ENCODE measurements at places on chromosomes 6 and 20.

GRCh38 chr6:132369526-132369925 lies 31.7 kb downstream of the MOXD1 start:
- no peak for DNase-seq

- peak; percentile 57 for DNase-seq
Observed at GRCh38 chr6:138007014-138007472, 100.2 kb downstream of the PERP start.

DNA sequence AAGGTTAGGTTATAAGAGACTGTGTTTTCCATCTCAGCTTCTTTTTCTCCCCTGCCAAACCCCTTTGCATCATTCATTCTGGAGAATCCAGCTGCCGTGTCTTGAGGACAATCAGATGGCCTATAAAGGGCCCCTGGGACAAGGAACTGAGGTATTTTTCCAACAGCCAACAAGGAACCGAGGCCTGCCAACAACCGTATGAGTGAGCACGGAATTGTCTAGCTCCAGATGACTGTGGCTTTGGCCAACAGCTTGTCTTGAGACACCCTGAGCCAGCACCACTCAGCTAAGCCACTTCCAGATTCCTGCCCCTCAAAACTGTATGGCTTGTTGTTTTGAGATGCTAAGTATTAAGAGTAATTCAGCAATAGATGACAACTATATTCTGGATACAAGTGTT lies 433.7 kb upstream of the HSF2 start:
- no peak for DNase-seq

DNA sequence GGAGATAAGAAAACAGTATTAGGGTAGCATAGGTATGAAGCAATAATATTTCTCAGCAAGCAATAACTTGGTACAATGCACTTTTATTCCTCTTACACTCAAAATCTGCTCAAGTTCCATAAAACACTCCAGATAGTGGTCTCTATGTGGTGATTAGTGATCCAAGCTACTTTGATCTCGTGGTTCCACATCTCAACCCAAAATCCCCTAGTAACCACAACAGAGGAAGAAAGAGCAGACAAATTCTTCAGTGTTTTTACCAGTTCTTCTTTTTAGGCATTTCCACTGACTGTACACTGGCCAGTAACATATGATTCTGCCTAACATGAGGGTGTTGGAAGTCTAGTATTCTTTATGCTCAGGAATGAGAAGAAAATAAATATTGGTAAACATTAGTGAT lies 309.0 kb upstream of the PTCHD4 start:
- DNase-seq, result no peak

GRCh38 chr6:111211411-111212030 lies 124.2 kb downstream of the SLC16A10 start:
- no peak for DNase-seq

DNA sequence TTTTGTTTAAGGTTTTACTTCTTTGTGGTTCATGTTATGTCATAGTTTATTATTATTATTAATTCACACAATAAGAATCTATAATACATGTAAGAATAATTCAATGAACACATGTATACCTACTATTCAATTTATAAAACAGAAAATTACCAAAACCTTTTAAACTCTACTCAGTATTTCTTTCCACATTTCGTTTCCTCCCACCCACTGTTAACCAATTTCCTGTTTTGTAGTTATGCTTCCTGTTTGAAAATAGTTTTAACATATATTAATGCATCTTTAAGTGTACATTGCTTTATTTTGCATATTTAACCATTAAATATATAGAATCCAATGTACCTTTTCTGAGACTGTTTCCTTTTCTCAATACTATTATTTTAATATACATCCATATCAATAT lies 397.9 kb upstream of the SPTLC3 start:
- DNase-seq, result no peak

DNA sequence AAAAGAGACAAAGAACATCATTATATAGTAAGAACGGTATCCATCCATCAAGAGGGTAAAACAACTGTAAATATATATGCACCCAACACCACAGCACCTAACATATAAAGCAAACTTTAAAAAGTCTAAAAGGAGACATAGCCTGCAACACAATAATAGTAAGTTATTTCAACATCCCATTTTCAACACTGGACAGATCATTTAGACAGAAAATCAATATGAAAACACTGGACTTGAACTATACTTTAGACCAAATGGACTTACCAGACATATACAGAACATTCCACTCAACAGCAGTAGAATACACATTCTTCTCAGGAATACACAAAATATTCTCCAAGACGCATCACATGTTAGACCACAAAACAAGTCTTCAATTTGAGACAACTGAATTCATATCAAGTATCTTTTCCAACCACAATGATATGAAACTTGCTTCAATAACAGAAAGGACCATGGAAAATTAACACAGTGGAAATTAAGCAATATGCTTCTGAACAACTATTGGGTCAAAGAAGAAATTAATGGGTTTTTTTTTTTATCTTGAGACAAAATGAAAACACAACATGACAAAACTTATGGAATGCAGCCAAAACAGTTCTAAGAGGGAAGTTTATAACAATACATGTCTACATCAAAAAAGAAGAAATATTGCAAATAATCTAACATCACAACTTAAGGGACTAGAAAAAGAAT lies 23.9 kb upstream of the ASF1A start:
- DNase-seq, result no peak

DNA sequence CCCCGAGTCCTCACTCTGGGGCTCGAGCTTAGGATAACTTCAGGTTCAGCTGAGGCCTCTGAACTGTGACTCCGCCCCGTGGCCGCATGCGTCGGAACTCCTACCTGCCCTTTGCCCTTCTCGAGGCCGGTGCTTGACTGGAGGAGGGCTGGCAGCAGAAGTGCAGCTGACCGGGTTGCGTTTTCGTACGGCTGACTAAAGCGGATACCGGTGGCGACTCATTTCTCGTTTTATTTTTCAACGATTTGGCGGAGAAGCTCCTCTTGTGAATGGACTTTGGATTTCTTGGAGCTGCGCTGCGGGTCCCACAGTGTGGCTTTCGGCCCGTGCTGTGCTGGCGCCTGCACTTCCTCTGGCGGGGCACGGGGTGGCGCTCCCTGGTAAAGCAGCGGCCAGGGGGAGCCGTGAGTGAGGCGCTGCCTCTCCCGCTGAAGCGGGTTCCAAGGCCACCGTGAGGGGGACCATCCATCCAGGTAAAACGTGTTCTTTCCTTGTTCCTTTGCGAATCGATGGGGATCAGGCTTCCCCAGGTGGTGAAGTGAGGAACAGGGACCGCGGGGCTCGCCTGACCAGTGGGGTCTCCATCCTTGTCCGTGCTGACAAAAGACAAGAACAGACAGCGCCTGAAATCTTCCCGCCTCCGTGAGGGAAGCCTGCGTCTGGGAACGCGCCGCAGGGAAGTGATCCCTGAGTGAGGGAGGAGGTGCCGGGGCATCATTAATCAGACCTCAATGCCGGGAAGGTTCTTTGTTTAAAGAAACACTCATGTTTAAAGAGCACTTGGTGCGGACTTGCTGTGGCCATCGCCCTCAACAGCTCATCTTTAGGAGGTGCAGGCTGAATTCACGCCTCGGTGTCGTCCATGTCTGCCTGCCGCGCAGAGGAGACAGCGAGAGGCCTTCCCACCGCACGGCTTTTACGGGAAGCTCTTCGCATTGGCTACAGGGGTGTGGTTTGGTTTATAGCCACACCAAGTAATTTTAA lies 38.8 kb downstream of the ERMARD start:
- peak; percentile 77 for DNase-seq

DNA sequence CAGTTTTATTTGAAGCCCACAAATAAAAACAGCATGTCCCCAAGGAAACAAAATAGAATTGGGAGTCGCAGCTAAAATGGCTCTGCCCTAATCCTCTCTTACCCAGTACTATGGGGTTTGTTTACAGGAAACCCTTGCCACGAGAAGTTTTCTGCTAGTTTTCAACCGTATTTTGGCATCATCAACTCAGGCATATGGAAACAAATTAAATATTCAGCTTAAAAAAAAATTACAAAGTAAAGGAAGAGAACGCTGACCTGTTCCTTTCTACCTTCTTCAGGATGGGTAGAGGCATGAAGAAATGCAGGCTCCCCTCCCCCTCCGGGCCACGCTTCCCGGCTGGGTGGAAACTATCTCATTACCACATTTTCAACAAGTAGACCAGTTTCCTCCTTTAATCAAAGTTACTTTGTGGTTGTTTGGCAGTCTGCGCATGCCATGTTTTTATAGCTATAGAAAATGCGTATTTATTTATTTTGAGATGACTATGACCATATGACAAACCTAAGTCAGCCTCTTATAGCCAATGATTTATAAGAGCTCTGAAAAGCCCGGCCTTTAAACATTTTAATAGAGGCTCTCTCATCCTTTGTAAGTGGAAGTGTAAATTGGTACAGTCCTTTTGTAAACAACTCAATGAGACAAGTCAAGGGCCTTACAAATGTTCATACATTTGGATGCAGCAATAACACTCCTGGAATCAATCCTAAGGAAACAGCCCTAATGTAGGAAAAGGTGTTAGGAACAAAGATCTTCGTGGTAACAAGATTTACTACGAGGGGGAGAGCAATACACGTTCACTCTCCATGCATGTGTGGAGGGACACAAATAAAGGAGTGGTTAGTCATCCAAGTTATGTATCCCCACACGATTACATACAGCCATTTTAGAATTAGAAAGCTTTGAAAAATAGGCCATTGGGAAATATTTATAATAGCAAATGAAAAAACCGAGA lies 16.1 kb upstream of the ZNF217 start:
- DNase-seq, result peak; percentile 90

- peak; percentile 40 for DNase-seq
Observed at GRCh38 chr20:36481380-36482043, 59.8 kb upstream of the MYL9 start.

DNA sequence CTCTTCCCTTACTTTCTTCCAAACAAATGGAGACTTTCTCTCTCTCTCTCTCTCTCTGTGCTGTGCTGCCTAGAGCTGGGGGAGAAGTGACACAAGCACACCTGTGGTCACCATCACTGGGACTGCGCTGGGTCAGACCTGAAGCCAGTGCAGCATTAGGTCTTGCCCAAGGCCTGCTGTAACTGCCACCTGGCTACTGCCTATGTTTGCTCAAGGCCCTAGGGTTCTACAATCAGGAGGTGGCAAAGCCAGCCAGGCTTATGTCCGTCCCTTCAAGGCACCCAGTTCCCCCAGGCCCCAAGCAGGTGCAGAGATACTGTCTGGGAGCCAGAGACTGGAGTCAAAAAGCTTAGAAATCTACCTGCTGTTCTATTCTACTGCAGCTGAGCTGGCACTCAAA lies 49.4 kb upstream of the TOP1 start:
- DNase-seq, result no peak

DNA sequence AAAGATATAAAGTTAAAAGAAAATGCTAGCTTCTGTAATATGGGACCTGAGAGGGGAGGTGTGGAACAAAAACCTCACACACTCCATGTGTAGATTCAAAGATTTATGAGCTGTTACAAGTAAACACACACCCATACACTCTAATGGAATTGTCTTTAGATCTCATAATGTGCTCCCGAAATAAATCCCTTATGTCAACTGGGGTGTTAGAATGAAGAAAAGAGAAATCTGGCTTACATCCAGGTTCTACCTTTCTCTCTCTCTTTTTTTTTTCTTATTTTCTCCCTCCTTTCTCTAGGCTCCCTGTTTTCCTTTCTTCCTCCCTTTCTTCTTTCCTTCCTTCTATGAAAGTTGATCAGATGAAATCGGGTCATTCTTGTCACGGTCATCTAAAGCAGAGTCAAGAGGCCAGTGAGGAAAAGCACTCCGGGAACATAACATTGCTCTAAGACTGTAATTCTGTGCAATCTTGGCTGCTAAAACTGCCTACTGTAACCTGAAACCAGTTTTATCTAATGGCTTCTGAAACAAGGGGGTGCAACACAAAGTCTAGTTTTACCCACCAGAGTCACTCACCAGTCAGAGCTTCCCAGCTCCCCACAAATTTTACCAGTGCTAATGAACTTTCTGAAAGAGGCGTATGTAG lies 68.3 kb upstream of the BTBD3 start:
- DNase-seq, result peak; percentile 18

- DNase-seq, result no peak
Observed at GRCh38 chr6:33450434-33450833, 3.9 kb upstream of the ZBTB9 start.

GRCh38 chr6:163085426-163085825 lies 329.1 kb upstream of the QKI start:
- DNase-seq, result no peak

- DNase-seq, result no peak
Observed at GRCh38 chr6:127458222-127458621, 967 bp downstream of the KIAA0408 start.

GRCh38 chr20:42779216-42779615 lies 410.5 kb downstream of the PTPRT start:
- no peak for DNase-seq

DNA sequence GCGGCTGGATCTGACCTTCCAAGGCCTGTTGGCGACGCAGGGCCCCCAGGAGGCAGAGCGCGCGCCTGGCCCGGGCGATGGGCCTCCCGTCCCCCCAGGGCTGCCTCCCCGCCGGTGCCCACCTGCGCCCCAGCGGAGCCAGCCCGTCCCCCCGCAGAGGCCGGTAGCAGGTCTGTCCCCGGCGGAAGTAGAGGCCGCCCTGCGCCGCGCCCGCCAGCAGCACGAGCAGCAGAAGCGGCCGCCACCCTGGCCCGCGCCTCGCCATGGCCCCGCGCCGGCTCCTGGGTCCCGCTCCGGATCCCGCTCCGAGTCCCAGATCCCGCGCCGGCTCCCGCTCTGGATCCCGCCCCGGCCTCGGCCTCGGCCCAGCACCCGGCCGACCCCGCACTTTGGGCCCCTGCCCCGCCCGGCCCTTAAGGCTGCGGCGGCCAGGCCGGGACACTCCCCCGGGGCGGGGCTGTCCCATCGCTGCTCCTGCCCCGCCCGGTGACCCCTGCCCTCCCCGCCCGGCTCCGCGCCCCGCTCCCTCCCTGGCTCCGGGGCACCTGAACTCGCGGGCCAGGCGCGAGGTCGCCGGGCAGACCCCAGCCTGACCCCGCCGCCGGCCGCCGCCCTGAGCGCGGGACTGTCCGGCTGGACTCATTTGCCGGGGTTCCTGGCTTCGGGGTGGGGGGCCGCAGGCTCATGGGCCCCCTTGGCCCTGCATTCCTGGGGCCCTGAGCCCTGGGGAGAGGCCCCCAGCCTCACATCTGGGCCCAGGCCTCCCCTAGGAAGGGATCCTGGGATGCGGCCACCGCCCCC lies at the start of gene CTSZ:
Gene CTSZ (minus strand): TSS at position 391 of the 801 bp plus-strand sequence. CDS start 126 bp downstream, at position 265.
- DNase-seq, result peak; percentile 78

- DNase-seq, result no peak
Observed at GRCh38 chr20:50959543-50960126, 1.0 kb downstream of the MOCS3 start.

- no peak for DNase-seq
Observed at GRCh38 chr20:38997622-38998021, 35.5 kb downstream of the DHX35 start.

All from HT-29 (cell line).